Left renal cortex interstitium (tissue), 4 donors: ENCODE measurements at places on chromosomes 1 and 21. TPM values are rescaled to one million over a fixed set of nuclear protein-coding genes. Genes with fewer than 3 reads are reported as not detected.

DNA sequence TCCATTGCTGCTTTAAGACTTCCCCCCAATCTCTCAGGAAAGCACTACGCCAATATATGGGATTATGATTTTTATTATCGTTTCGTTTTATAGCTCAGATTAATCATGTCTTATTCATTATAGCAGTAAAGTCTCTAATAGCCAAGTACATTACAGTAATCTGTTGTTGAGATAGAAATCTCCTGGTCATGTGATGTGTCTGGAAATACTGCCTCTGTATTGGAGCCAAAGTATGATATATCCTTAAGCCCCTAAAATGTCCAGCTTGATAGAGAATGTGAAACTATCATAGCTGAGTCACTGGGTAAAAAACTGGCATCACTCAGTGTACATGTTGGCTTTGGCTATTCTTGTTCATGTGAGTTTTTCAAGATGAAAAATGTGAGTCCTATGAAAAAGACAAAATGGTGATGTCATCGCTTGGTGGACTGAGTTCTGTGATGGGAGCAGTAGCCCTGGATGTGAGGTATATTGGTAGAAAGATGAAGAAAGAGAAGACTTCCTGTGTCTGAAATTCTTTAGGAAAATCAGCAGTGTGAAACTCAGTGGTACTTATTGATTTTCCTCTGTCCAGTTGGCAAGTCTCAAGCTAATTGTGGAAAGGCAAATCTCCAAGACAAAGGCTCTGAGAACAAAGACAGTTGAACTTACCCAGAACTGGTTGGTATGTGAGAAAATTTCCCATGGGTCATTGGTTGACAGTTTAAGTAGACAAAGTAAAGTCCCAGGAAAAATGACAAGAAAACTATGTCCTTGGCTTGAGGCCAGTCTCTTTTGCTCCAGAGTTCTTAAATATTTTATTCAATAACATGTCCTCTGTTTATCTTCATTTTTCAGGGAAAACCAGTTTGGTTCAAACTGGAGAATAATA, 76.2 kb downstream of the BRINP2 start:
- DNase-seq, result no peak

- DNase-seq, result no peak
Measured at GRCh38 chr1:13759072-13759471, 59.1 kb downstream of the PRDM2 start.

GRCh38 chr1:200837931-200838571, 34.7 kb upstream of the GPR25 start:
- DNase-seq, result no peak

- DNase-seq, result no peak
Measured at GRCh38 chr1:165631342-165632151, 513 bp downstream of the MGST3 start.

DNA sequence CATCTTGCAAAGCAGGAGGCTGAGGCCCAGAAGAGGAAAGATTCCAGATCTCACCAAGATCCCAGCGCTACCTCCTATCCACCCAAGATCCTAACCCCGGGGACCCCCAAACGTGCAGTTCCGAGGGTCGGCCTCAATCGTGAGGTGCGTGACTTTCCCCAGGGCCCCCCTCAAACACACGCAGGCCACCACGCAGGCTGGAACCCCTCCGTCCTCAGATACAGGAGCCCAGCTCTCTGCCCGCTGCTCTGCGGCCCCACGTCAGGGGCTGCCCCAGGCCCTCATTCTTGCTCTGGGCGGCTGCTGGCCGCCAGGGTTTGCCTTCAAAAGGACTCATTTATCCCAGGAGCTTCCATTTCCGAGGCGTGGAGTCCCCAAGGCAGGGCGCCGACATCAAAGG, 39.9 kb downstream of the KRTAP10-1 start:
- no peak for DNase-seq

DNA sequence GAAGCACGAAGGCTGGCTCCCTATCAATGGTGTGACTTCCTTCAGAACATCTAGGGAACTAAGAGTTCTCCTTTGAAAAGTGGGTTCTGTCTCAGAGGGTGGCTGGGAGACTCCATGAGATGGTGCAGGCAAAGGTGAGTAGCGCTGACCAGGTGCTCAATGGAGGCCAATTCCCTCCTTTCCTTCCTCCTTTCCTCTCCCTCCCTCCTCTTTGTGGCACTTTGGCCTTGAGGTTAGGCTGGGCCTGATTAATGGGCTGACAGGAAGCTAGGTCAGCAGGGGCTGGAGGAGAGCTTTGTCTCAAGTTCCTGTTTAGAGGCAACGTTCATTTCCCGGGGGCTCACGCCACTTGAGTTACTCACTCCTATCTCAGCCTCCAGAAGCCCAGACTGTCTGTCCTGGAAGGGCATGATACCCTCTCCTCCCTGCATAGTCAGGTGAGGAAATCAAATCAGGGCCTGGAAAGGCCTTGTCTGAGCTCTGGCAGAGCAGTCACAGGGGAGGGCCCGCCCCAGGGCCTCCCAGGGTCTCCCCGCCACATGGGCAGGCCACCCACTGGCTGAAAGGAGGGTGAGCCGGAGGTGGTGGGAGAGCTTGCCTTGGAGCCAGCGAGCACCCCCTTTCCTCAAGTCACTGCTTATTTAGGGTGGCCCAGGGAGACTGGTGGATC, 58.4 kb upstream of the SSBP3 start:
- DNase-seq, result no peak

DNA sequence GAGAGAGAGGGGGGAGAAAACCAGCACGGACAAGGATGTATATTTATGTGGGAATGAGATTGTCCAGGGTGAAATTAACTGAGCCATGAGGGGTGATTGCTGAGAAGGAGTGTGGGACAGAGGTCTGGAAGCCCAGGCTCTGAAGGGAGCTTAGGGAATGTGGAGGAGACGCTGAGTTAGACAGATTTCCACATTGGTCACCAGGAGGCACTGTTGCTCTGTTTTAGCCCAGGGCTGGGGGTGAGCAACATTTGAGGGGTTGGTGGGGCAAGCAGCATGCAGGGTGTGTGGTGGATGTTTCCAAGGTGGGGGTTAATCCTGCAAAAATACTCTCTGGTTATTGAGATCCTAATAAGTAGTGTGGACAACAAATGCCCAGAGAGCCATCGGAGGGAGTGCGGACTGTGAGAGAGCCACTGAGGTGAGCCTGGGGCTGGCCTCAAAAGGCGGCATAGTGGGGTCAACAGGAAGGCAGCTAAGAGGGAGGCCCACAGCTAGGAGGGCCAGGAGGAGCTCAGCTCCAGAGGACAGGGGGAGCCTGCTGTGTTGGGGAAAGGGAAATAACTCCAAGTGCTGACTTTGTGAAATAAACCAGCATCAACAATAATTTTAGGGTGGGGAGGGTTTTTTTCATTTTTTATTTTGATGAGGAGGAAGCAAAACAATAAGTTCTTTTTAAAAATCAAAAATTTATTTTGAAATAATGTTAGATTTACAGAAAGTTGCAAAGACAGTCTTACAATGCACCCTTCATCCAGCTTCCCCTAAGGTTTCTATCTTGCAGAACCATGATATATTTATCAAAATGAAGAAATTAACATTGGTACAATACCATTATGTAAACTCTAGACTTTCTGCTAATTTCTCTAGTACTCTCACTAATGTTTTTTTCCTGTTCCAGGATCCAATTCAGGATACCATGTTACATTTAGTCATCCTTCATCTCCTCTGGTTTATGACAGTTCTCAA, 82.8 kb upstream of the CD34 start:
- DNase-seq, result no peak

DNA sequence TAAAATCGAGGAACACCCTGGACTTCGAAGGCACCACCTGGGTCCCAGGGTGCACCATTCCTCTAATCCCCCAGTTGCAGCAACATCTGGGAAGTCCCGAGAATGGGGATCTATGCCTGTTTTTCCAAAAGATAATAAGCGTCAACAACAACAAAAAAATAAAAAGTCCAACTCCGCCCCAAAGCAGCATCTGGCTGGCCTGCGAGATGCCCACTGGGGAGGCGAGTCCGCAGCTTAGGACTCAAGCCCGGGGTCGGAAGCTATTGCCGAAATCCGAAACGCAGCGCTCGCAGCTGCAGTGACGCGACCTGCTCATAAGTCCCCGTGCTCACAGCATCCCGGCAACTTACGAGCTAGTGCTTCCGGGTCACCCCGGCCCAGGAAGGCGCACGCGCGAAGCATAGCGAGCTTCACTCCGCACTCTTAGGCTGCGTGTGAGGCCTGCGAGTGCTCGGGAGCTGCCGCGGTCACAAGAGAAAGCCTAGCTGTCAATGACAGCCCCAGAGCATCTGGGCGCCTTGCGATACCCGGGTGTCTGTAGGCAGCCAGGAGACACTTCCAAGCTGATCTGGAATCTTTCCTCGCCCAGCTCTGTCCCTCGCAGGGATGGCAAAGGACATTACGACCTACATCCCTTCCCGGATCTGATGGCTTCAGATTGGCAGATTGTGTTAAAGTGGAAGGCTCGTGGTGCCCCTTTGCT, 9.9 kb upstream of the LTN1 start:
- DNase-seq, result peak; percentile 87

PTPRC gene
- polyA plus RNA-seq, result 5.0 TPM
